ENCODE measurements at places on chromosomes 2 and 18.

- DNase-seq: no peak
Measured at GRCh38 chr18:39622431-39622830, 2056.8 kb upstream of the CELF4 start.

DNA sequence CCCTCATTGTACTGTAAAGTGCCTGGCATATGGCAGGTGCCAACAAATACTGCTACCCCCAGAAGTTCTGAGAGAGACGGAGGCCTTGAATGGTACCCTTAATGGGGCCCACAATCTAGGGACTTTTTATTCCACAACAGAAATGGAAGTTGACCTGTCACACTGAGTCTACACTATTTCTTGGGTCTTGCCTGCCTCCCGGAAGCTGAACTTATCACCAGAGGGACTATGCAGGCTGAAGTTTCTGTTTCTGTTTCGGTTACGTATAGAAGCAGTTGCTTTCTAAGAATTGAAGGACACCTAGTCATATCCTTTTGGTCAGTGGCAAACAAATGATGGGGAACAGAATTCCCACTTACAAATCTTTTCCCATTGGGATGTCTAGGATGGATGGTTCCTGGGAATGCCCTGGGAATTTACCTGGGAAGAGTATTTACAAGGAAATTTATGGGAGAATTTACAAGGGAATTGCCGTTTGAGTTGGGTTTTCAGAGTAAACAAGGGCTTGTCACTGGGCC lies 74.2 kb downstream of the HS1BP3 start:
- DNase-seq: peak; percentile 58

DNA sequence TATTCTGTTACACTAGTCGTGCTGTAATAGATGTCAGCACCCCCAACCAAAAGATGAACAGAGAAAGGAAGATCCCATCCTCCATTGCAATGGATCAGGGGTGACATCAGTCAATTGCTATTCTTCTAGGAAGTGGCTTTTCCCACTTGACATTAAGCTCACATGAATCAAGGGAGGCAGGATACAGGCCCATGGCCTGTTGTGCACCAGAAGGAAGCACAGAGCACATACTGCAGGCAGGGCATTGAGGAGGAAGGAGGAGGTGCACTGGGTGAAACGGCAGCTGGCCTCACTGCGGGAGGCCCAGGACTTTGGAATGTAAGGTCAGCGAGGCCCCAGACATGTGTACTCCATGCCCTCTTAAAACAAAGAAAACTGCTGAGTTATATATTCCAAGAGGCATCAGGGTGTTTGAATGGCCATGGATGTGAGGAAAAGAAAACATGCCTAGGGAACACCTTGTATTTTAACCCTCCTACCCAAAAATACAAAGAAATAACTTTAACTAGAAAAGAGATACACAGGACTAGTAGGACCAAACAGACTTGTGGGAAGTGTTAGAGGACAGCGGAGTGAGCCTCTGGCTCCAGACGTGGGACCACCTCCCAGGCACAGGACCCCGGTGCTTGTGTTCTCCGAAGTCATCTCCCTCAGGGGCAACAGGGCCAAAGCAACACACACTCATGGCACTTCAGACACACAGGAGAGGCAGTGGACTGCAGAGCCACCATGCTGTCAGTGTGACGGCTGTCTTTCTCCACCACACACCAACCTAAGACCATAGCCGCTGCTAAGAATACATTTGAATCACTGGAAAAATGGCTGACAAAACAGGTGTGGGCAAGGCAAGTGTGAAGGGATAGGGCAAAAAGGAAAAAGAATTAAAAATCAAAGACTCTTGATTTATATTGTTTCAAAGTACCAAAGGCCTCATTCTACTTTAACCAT lies 51.4 kb upstream of the RIOK3 start:
- no peak for DNase-seq

DNA sequence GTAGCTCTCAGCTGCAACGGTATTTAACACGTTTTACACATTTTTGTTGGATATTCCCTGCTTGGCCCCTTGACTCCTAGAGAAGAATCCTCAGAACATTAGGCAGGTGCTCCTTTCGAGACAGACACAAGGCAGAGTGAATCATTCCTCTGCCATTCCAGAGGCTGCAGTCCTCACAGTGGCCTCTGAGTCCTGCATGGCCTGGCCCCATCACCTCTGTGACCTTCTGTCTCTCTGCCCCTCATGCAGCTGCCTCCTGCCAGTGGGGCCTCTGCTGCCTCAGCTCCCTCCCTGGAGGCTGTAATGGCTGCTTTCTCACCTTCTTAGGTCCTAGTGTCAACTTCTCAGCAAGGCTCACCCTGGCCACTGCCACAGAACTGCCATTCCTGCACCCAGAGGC lies 101.3 kb downstream of the PTPRM start:
- DNase-seq: no peak

DNA sequence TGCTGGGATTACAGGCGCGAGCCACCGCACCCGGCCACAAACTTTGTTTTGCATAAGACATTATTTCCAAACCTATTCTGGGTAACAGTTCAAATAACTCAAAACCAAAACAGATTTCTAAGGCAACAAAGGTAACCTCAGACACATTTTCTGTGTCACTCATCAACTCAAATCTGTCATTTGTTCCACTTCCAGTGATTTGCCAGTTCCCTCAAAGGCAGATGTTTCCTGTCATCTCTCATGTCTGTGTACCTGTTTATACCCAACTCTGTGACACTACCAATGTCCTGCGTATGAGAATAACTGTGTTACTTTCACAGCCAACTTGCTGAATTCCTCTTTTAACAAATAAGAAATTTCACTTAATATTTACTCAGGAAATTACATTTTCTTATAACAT lies 54.4 kb downstream of the SCN3A start:
- DNase-seq: no peak

DNA sequence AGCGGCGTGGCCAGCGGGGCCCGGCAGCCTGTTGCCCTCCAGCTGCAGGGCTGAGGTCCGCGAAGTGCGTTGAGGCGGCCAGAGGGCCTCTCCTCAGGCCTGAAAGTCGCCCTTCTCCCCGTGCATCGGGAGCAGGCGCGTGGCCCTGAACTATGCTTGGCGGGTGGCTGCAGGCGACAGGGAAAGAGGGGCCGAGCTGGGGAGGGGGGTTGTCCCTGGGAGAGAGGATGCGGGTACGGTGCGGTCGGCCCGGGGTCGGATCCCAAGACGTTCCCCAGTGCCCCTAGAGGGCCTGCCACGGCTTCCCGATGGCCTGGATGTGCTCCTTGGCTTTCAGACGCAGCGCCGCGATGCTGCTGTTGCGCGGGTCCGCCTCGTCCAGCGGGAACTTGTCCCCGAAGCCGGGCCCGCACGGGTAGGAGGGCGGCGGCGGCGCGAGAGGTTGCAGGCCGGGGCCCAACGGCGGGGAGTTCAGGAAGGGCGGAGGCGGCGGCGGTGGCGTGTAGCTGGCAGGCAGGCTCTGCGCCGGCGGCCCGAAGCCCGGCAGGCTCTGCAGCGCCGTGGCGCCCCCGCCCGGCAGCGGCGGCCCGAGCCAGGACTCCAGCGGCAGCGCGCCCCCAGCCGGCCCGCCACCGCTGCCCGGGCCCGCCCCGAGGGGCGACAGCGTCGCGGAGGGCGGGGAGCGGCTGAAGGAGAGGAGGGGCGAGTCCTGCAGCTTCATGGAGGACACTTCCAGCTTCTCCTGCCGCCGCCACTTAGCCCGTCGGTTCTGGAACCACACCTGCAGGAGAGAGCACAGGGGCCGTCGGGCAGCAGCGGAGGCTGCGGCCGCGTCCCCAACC lies 4.3 kb downstream of the RAX start:
- peak; percentile 25 for DNase-seq

DNA sequence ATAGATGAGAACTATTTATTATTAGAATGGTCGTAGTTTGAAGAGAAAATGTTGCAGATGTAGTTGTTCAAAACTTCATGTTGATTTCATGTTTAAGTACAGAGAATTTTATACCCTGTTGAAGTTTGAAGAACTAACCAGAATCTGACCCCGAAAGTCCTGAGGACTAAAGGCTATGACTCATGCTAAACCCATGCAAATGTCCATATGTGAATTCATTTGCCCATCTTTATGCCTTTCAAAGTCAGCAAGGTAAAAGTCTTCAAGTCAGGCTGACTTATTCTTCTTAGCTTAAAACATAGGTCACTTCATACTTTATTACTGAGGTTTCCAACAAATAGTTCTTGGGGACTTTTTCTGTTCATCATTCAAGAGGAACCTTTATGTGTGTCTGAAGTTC lies 185.5 kb downstream of the CCDC85A start:
- no peak for DNase-seq

- DNase-seq: no peak
Measured at GRCh38 chr2:9805435-9806297, 37.6 kb upstream of the TAF1B start.

DNA sequence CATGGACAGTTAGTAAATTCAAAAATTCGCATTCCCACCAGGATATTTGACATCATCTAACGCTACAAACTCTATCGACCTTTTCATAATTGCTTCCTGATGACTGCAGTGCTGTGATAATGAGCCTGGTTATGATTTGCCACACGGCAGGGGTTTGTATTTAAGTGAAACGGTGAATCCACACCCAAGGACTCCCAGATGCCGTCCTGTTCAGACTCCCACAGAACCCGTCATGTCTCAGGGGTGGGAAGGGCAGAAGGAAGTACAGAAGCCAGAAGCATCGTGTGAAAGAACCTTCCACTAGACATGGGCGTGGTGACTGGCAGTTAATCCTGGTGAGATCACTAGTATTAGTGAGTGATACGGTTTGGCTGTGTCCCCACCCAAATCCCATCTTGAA lies 91.2 kb upstream of the TMEM18 start:
- DNase-seq: no peak

GRCh38 chr2:23794234-23794633 lies 132.7 kb downstream of the ATAD2B start:
- DNase-seq: no peak

- DNase-seq: no peak
Measured at GRCh38 chr18:23521907-23522306, 18.6 kb downstream of the RMC1 start.

GRCh38 chr2:116132833-116133232 lies 1681.7 kb upstream of the DDX18 start:
- DNase-seq: no peak

DNA sequence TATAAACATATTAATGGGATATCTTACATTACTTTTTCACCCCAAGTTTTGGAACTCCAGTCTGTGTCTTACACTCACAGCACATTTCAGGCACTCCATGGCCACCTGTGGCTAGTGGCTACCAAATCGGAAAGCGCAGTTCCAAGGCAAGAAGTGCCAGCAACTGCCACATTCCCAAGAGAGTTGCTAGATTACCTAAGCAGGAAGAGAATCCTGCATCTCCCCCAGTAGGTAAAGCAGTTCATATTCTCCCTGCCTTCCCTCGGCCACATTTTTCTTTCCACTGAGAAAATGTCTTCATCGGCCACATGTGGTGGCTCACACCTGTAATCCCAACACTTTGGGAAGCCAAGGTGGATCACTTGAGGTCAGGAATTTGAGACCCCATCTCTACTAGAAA lies 62.8 kb downstream of the MEX3C start:
- DNase-seq: no peak

All from activated CD4-positive, alpha-beta T cell treated with anti-CD3 and anti-CD28 coated beads, Interleukin-2, amount 10 ng/mL, durations not matched to agents 7 days and 5 days (primary cell).